NB4 (cell line): ENCODE measurements at places on chromosomes 2 and 18.

DNA sequence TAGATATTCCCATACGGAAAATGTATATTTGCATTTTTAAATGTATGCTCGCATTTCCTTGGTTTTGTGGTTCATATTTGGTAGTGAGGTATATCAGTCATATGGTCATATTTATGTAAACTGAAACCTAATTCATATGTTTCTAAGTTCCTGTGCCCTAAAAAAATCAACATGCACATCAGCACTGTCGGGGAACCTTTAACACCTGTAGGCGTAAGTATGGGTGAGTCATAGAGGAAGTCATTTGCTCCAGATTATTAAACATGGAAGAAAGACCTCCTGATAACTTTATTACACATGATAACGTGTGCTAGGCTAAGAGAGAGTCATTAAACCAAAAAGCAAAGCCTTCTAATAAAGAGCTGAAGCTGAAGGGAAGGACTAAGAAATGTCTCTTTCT lies 437.7 kb downstream of the NRXN1 start:
- no peak for DNase-seq

DNA sequence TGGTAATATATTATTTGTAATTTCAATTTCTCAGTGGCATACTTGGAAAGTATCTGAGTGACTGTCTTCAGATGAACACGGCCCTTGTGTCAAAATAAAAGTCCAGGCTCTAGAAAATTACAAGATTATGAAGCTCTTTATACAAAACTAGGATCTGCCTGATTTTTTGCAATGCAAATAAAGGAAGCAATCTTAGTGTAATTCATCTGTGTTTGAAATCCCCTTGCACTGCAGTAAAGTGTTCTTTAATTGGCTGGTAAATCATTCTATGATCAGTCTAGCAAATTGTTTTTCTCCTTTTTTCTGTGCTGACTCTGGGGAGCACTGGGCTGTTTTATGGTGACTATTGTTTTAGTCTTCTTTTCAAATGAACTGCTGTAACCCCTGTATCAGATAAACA lies 1039.0 kb downstream of the SOCS6 start:
- no peak for DNase-seq

DNA sequence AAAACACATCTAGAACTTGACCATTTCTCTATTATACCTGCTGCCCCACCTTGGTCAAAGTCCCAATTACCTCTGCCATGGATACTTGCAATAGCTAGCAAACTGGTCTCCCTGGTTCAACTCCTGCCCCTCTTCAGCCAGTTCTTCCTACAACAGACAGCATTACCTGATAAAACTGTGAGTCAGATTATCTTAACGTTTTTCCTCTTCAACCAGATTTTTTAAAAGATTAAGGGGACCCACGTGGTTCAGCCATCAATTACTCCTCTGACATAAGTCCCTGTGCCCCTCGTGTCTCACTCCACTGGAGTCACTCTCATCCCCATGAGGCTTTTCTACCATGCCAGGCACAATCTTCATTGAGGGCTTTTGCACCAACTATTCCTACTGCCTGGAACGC lies 5.3 kb upstream of the ARHGAP15 start:
- no peak for DNase-seq

DNA sequence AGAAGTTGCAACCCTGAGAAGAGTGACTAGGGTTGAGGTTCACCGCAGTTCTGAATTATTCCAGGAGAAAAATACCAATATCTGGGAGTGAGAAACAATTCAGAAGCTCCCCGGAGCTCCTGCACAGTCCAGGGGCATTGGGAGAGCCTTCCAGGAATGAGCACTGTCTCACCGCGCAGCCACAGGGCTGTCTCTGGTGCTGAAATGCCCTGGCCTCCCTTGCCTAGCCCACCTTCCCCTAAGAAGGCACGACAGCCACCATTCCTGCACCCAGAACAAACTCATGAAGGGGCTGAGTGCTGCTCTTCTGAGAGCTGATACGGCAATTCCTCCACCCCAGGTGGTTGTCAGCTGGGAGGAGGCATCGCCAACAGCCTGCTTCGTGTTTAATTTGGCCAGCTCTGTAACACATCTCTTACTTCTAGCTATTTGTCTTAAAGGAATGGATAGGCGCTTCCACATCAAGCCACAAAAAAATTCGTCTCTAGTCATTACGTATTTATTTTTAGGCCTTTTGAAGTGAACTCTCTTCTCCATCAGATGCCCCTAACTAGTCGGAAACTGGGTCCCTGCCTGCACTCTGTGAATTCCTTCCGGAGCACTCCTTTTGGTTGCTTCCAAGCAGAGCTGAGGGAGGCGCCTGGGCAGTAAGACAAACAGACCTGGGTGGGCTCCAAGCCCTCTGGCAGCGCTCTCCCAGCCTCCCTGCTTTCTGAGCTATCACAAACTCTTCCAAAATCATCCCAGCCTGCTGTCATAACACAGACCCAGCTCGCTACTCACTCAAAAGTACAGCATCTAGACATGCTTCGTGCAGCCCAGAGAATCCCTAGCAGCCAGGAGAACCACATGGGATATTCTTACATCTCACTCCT lies 120.5 kb upstream of the CCDC68 start:
- DNase-seq: no peak

GRCh38 chr2:106053116-106053515 lies 141.0 kb downstream of the UXS1 start:
- DNase-seq: no peak

DNA sequence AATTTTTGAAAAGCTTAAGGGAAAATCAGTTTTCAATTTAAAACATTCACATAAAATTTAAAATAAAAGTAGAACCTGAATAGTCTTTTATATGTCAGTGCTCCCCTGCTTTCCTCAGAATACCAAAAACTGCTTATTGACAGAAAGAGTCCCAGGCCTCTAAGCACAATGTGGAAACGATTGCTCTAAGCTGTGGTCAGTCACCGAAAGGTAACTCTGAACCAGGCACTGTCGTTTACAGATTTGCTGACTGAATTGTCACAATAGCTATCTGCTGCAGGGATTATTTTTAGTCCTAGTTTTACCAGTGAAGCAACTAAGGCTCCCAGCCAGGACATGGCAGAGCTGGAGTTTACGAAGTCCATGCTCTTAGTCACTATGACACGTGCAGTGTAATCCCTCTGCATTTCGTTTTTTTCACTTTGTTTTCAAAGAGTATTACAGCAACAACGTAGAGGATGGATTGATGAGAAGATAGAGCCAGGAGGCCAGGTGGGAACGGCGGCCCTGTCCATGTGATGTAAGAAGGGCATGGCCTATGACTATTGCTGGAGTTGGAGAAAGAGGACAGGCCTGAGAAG lies 28.1 kb upstream of the TMEM247 start:
- DNase-seq: no peak

- DNase-seq: no peak
These were observed 27.2 kb downstream of the RNF152 start for GRCh38 chr18:61865466-61866175.

DNA sequence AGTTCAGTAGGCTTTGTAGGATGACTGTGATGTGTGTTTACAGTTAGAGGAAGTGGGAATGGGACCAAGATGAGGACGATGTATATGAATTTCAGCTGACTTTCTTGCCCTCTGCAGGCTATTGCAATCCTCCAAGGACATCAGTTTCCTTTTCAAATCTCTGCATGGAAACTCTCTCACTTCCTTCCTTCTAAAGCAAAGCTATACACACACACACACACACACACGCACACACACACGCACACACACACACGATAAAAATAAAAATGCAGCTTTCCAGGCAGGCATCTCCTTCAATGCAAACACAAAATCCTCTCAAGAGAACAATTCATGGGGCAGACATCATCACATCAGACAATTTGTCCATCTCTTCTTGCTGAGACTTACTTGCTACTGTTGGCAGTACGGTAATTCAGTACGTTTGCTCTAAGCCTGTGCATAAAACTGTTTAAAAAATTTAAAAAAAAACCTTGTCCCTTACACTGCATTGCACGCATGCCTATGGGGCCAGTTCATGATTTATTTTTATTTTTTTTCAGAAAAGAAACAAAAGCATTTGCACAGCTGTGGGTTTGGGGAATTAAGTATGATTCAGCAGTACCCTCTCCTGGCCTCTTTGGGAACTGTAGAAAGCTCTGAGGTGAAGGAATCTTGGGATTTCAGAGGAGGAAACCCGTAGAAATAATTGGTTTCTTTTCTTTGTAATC lies 27.1 kb upstream of the ICOS start:
- peak; percentile 32 for DNase-seq

DNA sequence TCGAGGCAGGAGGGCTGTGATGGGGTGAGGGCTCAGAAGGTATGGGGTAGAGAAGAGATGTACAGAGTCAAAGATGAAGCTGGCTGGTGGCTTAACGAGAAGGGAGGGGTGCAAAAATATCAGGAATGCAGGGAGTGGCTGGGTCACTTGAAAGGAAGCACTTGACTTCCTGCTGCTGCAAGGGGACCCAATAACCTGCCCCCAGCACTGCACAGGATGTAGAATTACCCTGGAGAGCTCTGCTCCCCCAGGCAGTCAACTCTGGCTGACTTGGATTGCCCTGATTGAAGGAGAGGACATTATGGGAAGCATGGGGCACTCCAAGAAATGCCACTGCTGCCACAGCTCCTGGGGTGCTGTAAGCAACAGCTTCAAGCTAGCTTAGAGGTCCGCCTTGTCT lies 41.8 kb downstream of the CFAP221 start:
- no peak for DNase-seq

- no peak for DNase-seq
These were observed 23.7 kb upstream of the NRP2 start for GRCh38 chr2:205658572-205658971.

DNA sequence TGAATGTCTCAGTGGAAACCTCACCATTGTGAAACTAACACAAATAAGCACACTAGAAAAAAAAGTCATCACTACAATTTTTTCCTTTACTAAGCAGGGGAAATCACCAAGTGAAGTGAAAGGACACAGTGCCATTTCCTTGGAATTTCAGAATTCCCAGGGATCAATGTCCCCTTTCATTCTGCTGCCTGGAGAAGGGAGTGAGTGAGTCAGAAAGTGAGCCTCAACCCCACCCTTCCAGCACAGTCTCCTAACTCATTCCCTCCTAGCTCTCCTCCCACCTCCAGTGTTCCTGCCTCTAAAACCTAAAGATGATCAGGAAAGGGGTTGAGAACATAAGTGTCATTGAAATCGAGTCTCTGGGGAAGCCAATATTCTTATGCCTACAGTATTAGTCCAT lies 608.5 kb downstream of the RNF144A start:
- DNase-seq: no peak
